ENCODE measurements at places on chromosomes 11 and 22.

- no peak for DNase-seq
Observed at GRCh38 chr22:45526281-45526680, 23.6 kb downstream of the FBLN1 start.

DNA sequence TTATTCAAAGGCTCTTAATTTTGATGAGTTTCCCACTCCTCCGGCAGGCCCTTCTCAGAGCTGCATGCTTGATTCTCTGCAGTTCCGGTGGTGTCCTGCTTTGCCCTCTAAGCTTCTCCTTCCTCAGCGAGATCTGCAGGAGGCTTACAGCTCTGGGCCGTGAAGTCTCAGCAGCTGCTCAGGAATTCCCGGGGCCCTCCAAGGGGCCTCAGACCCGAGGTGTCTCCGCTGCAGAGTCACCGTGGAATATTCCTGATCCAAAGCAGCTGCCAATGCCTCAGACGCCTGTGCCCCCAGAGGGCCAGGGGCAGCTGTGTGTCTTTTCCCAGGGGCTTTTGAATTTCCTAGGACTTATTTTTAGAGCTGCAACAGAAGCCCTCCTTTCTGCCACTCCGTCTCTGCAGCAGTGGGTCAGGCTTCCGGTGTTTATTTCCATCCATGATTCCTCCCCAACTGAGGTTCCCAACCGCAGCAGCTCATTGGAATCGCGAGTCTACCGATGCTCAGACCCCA lies 37.2 kb downstream of the RPS6KA4 start:
- no peak for DNase-seq

DNA sequence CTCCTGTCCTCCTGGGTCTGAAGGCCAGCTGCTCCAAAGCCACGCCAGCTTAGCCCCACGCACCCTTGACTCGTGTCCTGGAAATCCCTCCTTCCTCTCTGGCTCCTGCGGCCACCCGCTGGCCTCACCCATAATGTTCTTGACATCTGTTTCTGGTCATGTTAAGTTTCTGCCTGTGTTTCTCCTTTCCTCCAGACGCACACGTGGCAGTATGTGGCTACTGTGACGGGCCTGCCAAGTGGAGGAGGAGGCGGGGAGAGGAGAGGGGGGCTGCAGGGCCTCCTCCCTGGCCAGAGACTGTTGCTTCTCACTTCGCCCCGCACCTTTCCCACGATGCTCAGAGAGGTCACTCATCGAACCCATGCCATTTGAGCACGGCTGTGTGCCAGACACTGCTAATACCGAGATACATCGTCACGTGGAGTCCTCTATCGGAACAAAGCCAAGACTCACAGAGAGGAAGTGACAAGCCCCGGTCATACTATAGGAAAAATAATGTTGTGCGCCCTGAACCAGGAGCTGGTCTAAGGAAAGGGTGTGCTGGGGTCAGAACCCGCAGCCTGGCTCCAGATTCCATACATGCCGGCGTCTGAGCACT lies 11.5 kb downstream of the C1QTNF6 start:
- peak; percentile 58 for DNase-seq

DNA sequence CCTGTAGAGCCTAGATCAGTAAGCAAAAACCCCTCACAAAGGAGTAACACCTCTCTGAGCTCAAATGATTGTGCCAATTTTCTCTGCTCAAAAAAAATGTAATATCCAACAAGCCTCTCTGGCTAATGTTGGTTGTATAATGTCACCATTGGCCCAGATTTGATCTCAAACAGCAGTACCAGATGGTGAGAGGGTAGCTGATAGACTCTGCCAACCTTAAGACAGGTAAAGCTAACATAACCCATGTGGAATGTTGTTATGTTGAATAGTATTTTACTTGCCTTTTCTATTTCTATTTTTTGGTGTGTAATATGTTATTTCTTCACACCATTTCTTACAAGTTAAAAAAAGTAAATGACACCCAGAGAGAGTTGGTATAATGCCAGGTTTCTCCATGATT lies 166.7 kb upstream of the GUCY1A2 start:
- no peak for DNase-seq

GRCh38 chr22:19866665-19867009 lies 12.0 kb upstream of the GNB1L start:
- no peak for DNase-seq
